ENCODE measurements at places on chromosomes 11 and 22. TPM values are rescaled to one million over a fixed set of nuclear protein-coding genes. Genes with fewer than 3 reads are reported as not detected.

Gene PRODH
- total RNA-seq: not detected

Gene ARHGAP42
- 7.3 TPM for total RNA-seq

- DNase-seq: no peak
- no peaks in the 10 kb centered on the region for H3K27me3 ChIP-seq
- no peak overlapping the region for H3K4me3 ChIP-seq
- H3K4me1 ChIP-seq: no peaks in the 10 kb centered on the region
- H3K36me3 ChIP-seq: peaks cover 20% of the 10 kb centered on the region
These were observed 18.1 kb downstream of the EXT2 start for GRCh38 chr11:44113572-44113971.

Gene PHLDB1
- 40.0 TPM for total RNA-seq

- no peak overlapping the region for H3K4me3 ChIP-seq
- no peak overlapping the region for H3K27ac ChIP-seq
- H3K36me3 ChIP-seq: peaks cover 6% of the 10 kb centered on the region
- H3K27me3 ChIP-seq: no peaks in the 10 kb centered on the region
- peaks cover 7% of the 10 kb centered on the region for H3K4me1 ChIP-seq
- peak; percentile 65 for DNase-seq
These were observed 4.4 kb downstream of the CAVIN3 start for GRCh38 chr11:6315811-6316425.

Gene BRMS1
- total RNA-seq: 57.9 TPM

- no peak for DNase-seq
- H3K36me3 ChIP-seq: peaks cover 2% of the 10 kb centered on the region
- H3K27ac ChIP-seq: no peak overlapping the region
- H3K27me3 ChIP-seq: no peaks in the 10 kb centered on the region
These were observed 66.7 kb downstream of the HSD17B12 start for GRCh38 chr11:43747130-43747802.

DNA sequence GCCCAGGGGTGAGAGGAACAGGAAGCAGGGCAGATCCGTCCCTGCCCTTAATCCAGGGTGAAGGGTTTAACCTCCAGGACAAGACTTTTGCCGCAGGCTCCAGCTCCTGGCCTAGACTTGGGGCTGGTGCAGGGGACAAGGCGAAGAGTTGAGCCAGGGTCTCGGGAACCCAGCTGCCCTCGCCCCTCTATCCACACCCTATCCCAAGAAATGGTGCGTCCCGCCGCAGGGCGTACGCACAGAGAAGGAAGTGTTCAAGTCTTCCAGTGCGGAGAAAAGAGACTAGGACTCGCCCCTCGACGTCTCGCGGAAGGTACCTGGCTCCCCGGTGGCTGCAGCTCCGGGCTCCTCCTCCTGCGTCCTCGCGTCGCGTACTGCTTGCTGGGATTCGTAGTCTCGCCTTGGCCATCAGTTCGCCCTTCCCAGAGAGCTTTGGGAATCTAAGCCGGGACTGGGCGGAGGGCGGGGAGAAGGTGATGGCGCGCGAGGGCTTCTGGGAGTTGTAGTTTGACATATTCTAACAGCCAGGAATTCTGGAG lies at the start of gene ZMAT5:
Gene ZMAT5, minus strand, starts transcription at position 376 of the 539 bp plus-strand sequence. CDS start 18,463 bp downstream, outside the sequence.
- H3K27ac ChIP-seq: peak within 1 kb of the TSS; percentile 94
- peak within 1 kb of the TSS; percentile 82 for H3K4me3 ChIP-seq
- peaks cover 12% of the 10 kb centered on the region for H3K36me3 ChIP-seq
- DNase-seq: peak; percentile 95
- H3K27me3 ChIP-seq: no peaks in the 10 kb centered on the region

DNA sequence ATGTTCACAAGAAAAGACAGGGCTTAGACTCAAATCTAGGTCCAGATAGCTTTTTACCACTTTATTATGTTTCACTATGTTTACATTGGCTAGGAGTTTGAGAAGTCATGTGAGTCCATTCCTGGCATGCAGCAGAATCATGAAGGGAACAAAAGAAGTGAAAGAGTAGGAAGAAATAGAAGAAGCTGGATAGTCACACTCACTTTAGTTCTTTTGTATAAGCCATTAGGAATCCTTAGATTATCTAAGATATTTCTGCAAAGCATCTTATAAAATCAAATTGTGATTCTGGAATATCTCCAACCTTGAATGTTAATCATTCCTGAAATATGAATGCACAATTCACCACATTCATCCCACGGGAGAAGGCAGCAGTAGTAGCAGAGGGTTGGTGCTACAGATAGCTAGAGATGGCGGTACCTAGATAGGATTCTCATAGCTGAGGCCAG lies 31.9 kb downstream of the MAML2 start:
- H3K36me3 ChIP-seq: peaks cover 2% of the 10 kb centered on the region
- peak; percentile 74 for DNase-seq
- H3K4me3 ChIP-seq: no peak overlapping the region
- peaks cover 22% of the 10 kb centered on the region for H3K4me1 ChIP-seq
- no peaks in the 10 kb centered on the region for H3K27me3 ChIP-seq

- no peak for DNase-seq
- H3K27me3 ChIP-seq: no peaks in the 10 kb centered on the region
- H3K27ac ChIP-seq: no peak overlapping the region
- H3K4me3 ChIP-seq: no peak overlapping the region
These were observed 26.9 kb upstream of the OR6M1 start for GRCh38 chr11:123833095-123833494.

Measured in IMR-90 (cell line).